ENCODE measurements at places on chromosomes 6 and 20.

- DNase-seq: no peak
Measured at GRCh38 chr6:4892785-4893485, 110.9 kb downstream of the RPP40 start.

DNA sequence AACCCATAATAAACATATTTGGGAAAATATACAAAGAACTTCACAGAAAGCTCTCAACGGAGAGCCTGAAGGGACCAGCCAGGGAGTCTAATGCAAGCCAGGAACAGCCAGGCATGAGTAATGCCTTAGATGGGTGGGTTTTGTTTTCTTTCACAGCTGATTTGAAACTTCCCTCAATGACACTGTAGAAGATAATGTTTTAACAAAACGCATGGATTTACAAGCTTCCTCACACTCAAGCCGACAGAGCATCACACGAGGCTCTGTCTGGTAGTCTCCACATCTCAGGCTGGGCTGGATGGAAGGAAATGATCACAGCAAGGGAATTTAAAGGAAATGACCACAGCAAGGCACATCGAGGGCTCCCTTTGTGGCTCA is 113.9 kb downstream of the GMPR start:
- DNase-seq: no peak

DNA sequence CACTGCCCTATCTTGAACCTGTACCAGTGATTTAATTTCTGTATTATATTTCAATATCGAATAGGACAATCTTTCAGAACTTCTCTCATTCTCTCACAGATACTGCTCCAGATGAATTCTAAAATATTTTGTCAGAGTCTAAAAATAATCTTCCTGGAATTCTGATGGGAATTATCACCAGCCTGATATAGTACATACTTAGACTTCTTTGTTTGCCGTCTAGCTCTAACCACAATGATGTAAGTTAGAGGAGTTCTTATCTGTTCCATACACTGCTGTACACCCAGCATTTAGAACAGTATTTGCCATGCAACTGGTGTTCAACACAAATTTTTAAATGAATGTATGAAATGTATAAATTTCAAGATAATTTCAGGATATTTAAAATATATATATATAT is 1.3 kb upstream of the HUS1B start:
- DNase-seq: no peak

DNA sequence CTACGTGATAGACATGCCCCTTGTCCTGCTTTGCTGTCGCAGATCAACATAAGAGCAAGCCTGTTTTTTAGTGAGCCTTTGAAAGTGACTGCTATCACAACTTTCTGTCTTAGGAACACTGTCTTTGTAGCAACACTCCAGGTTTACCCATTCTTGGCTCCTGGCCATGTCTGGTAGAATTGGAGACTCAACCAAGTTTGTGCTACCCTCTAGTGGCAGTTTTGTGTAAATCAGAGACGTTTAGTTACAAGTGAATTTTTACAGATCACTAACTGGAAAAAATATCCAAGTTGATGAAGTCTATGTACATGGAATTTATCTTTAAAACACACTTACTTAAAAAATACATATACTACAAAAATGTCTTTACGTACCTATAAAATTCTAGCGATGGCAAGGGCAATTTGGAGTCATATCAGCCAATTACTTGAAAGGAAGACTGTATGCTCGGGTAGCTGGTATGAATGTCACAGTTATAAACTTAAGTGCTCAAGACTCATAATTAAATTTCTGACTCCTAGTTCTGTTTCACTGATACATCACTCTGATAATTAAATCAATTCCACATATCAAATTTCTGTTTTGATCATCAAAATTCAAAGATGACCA is 101.4 kb downstream of the ADGB start:
- peak; percentile 55 for DNase-seq

GRCh38 chr6:136550045-136550329 is 235 bp downstream of the MAP7 start:
- peak; percentile 78 for DNase-seq

GRCh38 chr6:91079969-91080368 is 493.1 kb upstream of the MAP3K7 start:
- no peak for DNase-seq

DNA sequence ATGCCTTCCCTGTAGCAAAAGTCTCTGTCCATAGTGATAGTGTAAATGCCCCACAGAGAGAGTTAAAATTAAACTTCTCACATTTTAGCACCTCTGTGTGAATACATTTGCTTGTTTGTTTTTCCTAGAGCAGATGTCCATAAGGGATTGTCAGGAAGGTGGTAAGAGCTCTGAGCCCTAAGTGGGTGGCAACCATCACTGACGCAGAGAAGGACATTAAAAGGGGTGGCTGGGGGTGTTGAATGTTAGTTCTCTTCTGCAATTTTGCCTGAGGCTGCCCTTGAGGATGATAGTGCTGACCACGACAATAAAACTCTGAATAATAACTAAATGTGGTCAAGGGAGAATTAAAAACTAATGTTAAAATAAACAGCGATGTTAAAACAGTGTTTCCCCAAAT is 174.3 kb upstream of the ID4 start:
- no peak for DNase-seq

GRCh38 chr20:23167431-23167830 is 81.3 kb upstream of the CD93 start:
- no peak for DNase-seq

- DNase-seq: no peak
Measured at GRCh38 chr6:78749326-78749725, 118.0 kb upstream of the IRAK1BP1 start.
